ENCODE measurements at places on chromosomes 4 and X. TPM values are rescaled to one million over a fixed set of nuclear protein-coding genes. Genes with fewer than 3 reads are reported as not detected.

DNA sequence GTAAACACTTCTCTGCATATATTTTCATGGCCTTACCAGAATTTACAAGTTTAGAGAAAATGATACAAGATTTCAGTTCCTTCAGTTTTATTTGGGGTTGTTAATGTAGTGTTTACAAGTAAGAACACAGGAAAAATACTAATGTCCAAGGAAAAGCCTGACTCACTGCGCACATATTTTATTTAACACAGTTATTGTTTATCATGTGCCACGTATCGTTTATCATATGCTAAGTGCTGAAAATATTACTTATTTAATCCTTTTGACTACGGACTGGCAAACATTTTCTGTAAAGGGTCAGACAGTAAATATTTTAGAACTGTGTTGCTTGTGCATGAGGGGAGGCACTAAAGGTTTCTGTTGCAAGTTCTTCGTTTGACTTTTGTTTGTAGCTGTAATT, 794 bp downstream of the HSD17B13 start:
- no peak for DNase-seq

Gene LRCH2
- not detected for total RNA-seq

GRCh38 chr4:75916091-75916661, 13.9 kb upstream of the PPEF2 start:
- DNase-seq = peak; percentile 43

- no peak for DNase-seq
These were observed 21.8 kb downstream of the SPANXC start for GRCh38 chrX:141220342-141221008.

Gene CD38
- 18.5 TPM for total RNA-seq

Gene LDB2
- not detected for total RNA-seq

DNA sequence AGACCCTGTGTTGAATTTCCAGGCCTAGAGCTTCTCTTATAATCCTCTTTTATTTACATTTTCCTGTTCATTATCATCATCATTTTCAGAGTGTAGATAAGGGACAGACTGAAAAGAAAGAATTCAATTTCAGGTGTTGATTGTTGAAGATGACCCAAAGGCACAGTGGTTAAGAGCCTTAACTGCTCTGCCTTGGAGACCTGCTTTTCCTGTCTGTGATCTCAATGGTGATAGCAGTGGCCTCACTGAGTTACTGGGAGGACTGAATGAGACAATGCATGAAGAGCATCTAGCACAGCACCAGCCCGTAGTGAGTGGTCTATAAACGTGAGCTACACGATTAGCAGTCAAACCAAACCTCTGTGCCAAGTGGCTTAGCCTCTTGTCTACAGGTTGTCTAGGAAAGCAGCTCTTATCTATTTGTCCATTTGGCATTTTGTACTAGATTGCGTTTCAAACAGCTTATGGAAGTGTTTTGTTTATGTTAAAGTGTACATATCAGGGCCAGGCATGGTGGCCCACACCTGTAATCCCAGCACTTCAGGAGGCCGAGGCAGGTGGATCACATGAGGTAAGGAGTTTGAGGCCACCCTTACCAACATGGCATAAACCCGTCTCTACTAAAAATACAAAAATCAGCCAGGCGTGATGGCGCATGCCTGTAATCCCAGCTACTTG, 41.5 kb downstream of the SETD7 start:
- no peak for DNase-seq

DNA sequence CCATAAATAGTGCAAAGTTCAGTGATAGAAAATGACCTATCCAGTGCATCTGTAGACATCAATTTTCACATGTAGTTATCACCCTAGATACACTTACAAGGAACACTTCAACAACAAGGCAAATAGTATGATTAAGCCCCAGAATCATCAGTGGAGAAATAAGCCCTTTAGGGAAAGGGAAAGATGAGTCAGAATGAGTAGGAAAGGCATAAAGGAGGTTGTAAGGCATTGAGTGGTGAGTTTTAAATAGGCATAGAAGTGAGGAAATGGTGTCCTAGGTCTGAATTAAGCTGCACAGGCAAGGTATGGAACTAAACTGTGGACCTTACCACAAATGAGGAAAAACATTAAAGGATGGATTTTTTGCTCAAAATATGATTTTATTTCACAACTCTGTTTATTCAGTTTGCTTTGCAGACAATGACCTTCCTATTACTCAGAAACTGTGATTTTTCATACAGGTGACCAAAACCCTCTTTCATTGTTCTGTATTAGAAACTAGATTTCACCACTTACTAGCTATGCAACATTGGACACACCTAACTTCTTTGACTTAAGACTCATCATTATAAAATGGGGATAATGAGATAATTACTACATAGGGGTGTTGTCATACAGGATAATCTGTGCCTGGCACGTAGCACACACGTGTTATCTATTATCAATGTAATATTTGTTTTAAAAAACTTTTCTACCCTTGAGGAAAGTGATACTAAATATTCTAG, 57.0 kb upstream of the MAP9 start:
- DNase-seq = no peak

DNA sequence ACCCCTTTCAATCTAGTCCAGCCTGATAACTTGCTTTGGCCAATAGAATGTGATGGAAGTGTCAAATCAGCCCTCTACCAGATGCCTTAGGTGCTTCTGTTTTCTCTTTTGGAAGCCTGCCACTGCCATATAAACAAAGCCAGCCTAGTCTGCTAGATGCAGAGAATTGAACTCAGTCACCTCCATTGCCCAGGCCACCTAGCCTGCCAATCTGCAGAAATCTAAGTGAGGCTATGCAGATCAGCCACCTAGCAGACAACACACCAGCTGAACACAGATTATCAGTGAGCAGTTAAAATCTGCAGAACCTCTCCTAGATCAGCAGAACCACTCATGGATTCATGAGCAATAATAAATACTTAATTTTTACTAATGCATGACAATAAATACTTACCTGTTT, 1108.2 kb downstream of the PCDH18 start:
- no peak for DNase-seq

GRCh38 chrX:63746278-63746677, 38.7 kb downstream of the ARHGEF9 start:
- peak; percentile 44 for DNase-seq

Gene BRS3
- total RNA-seq = not detected

DNA sequence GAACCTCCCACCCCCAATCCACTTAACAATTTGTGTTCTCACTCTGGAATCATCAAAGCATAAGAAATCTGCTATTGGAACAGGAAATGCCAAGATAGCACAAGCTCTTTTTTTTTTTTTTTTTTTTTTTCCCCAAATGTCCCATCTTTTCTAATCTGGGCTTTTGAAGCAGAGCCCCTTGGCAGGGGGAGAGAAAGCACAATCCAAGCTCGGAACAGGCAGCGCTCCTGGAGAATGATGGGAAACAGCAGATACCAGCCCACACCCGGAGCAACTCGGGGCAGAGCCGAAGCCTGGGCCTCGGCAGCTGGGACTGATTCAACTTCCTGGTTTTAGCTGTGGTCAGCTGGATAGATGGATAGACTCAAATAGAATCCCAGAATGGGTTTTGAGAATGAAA, 235.1 kb downstream of the QDPR start:
- DNase-seq = no peak

DNA sequence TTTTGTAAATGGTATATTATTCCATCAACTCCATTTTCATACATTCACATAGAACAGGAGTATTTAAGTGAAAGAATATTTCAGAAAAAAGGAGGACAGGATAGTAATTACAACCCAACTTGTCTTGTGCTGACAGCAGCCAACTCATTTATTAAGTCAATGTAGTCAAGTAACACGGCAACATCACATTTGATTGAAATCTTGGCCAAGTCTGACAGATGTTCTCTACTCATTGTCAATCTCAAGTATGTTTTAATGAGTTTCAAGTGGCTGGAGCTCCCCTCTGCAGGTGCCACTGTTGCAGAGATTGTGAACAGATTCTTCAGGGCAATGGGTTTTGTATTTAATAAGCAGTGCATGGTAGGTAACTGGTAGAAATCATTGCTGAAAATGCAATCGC, 332.5 kb downstream of the C4orf33 start:
- no peak for DNase-seq

DNA sequence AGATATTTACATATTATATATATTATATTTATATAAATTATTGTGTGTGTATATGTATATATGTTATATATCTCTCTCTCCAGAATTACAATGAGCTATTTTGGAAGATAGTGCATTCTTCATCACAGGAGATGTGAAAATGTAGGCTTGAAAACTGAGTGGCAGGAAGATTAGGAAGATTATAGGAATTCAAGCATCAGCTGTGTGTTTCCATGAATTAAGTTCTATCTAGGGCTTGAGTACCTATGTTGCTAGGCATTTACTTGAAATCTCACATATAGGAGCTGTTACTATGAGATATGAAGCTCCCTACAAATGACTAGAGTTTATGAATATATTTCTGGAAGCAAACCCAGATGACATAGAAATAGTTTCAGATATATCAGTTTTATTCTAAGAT, 328.7 kb downstream of the EPHA5 start:
- no peak for DNase-seq

GRCh38 chr4:113060853-113061252, 11.4 kb downstream of the ANK2 start:
- DNase-seq = no peak

DNA sequence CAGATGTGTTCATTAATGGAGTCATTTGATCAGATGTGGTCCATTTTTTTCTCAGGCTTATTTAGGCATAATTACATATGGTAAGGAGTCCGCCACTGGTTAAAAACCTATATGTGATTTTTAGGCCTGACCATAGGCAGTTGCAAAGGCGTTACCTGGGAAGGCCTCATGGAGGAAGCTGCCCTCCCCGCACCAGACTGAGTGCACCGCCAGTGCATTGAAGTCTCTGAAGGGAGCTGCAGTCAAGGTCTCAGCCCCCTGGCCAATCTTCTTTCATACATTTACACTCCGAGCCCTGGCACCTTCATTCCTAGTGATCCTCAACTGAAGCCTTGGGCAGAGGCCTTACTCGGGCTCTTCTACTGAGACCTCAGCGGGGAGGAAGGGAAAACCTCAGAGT, 898.2 kb upstream of the AGA start:
- no peak for DNase-seq

Gene FAM149A
- 0.42 TPM for total RNA-seq

DNA sequence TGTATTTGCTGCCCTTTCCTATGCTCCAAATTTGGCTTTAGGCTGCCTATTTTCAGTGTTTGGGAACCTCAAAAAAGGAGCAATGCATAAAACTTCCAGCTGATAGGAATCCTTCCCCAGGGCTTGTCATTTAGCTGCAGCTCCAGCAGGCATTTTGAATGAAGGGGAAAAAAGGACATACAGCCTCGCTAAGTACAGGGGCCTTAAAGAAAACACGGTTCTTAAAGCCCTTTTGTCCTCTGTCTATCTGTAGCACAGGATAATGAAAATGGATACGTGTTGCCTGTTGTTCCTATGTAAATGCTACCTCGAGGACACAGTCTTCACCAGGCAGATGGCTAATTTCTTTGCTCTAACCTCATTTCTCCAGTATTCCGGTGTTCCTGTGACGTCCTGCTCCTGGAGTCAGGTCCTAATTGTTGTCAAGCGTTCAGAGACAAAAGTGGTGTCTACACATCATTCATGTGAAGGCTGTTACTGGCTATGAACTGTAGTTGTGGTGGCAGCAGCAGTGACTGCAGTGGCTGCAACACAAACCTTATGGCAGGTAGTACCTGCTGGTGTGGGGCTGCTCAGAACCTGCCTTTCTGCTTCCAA, 117.4 kb downstream of the MGST2 start:
- no peak for DNase-seq

DNA sequence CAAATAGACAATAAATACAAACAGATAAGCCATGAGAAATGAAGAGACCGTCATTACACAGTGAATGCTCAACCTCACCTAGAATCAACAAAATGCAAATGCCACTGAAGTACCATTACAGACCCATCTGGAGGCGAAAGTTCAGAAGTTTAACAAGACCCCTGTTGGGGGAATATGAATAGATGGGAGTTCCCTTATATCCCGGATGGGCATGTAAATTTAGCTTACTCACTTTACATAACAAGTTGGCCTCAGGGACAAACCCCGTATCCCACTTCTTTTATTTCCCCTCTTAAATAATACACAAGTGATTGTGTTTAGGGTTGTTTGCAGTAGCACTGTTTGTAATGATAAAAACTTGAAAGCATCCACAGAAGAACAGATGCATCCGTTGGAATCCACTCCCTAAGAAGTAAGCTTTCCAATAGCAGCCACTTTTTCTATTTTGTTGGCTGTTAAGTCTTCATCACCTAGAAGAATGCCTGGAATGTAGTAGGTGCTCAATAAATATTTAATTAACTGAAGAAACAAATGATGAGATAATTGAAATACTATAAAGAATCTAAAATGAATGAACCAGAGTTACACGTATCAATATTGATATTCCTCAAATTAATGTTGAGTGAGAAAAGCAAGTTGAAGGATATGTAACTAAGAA, 1076.3 kb upstream of the TENM3 start:
- no peak for DNase-seq

GRCh38 chr4:149549911-149550310, 265.7 kb downstream of the IQCM start:
- peak; percentile 5 for DNase-seq

DNA sequence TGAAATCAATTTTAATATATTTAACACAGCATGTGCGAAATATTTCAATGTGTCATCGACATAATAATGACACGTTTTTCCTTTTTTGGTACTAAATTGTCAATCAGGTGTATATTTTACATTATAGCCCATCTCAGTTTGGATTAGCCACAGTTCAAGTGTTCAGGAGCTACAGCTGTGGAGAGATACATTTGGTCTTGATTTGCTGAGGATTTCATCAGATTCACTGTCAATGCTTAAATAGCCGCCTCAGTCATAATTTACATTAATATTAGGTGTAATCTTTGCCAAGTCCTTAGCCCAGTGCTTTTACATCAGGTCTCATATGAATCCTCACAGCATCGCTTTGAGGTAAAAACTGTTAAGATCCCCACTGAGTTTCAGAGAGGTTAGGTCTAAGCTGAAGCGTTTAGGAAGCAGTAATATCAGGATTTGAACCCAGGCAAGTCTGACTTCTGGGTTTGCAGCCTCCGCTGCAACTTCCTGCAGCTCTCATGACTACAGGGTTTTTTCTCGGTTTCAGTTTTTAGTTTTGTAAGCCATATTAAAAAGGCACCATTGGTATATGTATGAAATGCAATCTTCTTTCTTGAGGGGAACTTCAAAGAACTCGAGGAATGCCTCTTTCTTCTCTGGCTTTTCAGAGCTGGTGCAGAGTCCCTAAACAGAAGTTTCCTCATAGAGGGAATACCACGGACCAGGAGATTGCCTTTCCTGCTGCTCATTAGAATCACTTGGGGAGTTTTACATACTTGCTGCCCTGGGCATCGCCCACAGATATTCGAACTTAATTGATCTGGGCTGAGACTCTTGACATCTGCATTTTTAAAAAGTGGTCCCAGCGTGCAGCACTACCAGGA, 6.4 kb downstream of the MTM1 start:
- peak; percentile 54 for DNase-seq

Gene MTMR8
- 6.4 TPM for total RNA-seq

GRCh38 chrX:50206753-50207152, 2.2 kb downstream of the CCNB3 start:
- DNase-seq = no peak

GRCh38 chrX:84186603-84187532, 1.1 kb downstream of the RPS6KA6 start:
- no peak for DNase-seq

- DNase-seq = peak; percentile 71
These were observed 122.6 kb downstream of the SHISA3 start for GRCh38 chr4:42519803-42520417.

All from activated naive CD4-positive, alpha-beta T cell treated with anti-CD3 and anti-CD28 coated beads for 36 hours (primary cell).